Uterus (tissue), 4 donors: ENCODE measurements at places on chromosomes 3 and 15. TPM values are rescaled to one million over a fixed set of nuclear protein-coding genes. Genes with fewer than 3 reads are reported as not detected.

GRCh38 chr3:57061556-57061955 lies 1.1 kb downstream of the SPATA12 start:
- no peaks in the 10 kb centered on the region for H3K27me3 ChIP-seq
- H3K36me3 ChIP-seq, result no peaks in the 10 kb centered on the region
- DNase-seq, result no peak
- H3K4me3 ChIP-seq, result no peak overlapping the region
- H3K4me1 ChIP-seq, result peaks cover 5% of the 10 kb centered on the region

- no peaks in the 10 kb centered on the region for H3K36me3 ChIP-seq
- DNase-seq, result no peak
- no peak overlapping the region for H3K27ac ChIP-seq
- no peaks in the 10 kb centered on the region for H3K4me1 ChIP-seq
- no peaks in the 10 kb centered on the region for H3K27me3 ChIP-seq
These were observed 59.4 kb downstream of the RASGRF1 start for GRCh38 chr15:79031201-79031600.

GRCh38 chr3:176351408-176351807 lies 845.9 kb downstream of the TBL1XR1 start:
- no peak for DNase-seq
- H3K27me3 ChIP-seq, result no peaks in the 10 kb centered on the region

DNA sequence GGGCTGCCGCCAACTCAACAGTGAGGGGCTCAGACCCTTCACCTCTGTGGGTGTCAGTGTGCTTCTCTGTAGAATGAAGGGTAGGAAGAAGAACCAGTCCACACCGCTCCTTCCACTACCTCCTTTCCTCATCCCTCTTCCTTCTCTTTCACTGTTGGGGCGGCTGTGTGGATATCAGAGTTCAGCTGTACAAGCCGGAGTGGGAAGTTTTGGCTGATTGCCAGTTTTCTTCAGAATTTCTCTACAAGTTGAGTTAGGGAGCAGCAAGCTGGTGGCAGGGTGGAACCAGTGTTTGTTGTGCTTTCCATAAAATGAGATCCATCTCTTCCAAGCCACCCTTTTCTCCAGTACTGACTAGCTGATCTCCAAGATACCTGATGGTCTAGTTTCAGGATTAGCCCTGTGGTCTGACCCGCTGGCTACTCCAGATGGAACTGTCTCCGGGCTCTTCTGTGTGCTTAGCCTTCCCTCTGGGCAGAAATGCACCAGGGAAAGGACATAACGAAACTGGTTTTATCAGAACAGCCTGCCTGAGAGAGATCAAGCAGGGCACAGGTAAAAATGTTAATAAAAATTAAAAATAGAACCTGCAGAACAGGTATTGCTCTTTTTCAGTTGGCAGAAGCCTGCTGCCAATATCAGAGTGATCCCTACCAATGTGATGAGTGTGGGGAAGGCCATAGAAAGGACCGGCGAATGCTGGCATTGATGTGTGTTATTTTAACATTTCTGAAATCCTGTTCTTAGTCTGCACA lies 169.9 kb upstream of the TSC22D2 start:
- no peak overlapping the region for H3K4me3 ChIP-seq
- no peaks in the 10 kb centered on the region for H3K27me3 ChIP-seq
- no peaks in the 10 kb centered on the region for H3K36me3 ChIP-seq
- no peaks in the 10 kb centered on the region for H3K4me1 ChIP-seq
- peak overlapping the region; percentile 80 for H3K27ac ChIP-seq

DNA sequence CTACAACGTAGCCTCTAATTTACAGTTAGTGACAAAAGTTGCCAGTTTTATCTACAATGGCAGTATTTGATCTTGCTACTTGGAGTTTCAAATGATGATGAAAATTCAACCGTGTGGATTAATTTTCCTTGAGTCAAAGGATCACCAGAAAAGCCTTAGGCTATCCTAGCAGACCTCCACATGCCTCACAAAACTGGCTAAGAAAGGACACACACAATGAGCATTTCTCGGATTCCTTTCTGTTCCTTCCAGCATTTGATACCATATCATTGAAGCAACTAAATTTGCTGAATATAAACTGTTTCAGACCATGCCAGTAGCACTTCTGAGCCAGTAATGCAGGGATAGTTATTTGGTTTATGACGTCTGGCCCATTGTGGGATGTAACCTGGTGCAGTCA lies 587.4 kb upstream of the MDFIC2 start:
- DNase-seq, result no peak
- H3K36me3 ChIP-seq, result no peaks in the 10 kb centered on the region
- H3K4me3 ChIP-seq, result no peak overlapping the region
- no peaks in the 10 kb centered on the region for H3K4me1 ChIP-seq
- H3K27ac ChIP-seq, result no peak overlapping the region

- H3K36me3 ChIP-seq, result no peaks in the 10 kb centered on the region
- no peak overlapping the region for H3K27ac ChIP-seq
- H3K27me3 ChIP-seq, result no peaks in the 10 kb centered on the region
- H3K4me3 ChIP-seq, result no peak overlapping the region
These were observed 281.4 kb upstream of the SLCO3A1 start for GRCh38 chr15:91572110-91572509.

DNA sequence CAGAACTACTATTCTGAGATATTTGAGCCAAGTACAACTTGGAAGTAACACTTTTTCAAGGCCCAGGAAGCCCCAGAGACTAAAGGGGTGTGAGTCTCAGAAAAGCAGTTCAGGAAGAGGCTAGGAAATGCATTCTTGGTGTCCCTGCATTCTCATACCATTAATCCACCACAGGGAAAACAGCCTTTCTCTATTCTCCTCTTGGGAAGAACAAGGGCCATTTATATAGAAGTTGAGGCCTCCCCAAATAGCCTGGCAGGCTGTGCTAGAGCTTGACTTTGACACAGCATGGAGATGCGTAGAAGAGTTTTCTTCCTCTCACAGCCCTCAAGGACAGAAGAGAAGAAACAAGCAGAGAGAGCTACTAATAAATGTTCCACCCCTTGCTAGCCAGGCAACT lies 5.5 kb upstream of the NR2C2 start:
- no peaks in the 10 kb centered on the region for H3K27me3 ChIP-seq
- no peak overlapping the region for H3K27ac ChIP-seq
- DNase-seq, result no peak
- no peak overlapping the region for H3K4me3 ChIP-seq
- peaks cover 6% of the 10 kb centered on the region for H3K4me1 ChIP-seq

DNA sequence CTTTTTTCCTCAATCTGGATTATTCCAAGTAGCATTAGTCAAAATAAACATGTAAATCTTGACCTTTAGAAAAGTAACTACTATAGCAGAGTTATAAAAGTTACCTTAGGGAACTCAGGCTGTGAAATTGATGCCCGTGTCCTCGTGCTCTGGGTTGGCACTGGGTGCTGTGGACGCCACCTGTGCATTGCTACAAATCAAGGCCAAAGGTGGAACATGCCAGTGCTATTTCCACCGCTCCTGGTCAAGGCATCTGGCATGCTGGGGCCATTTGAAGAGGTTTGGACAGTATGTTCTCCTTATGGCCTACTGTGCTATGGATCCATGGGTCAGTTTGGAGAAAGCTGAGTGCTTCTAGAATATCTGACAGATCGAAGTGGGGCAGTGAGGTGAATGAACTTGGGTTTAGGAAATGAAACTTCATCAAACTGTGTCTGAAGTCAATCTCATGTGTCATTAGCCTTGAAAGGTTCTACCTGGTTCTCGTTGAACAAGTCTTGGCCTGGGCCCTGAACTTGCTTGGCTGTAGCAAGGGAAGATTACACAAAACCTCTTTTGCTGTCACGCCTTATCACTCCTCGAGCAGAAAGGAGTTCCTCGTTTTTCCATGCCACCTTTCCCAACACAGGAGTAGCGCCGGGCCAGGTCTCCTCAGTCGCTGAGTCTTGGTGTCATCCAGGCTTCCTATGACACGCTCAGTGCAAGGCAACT lies 397.6 kb upstream of the RGMA start:
- peak overlapping the region; percentile 62 for H3K27ac ChIP-seq
- no peaks in the 10 kb centered on the region for H3K36me3 ChIP-seq
- no peak overlapping the region for H3K4me3 ChIP-seq
- no peaks in the 10 kb centered on the region for H3K27me3 ChIP-seq
- DNase-seq, result no peak

DNA sequence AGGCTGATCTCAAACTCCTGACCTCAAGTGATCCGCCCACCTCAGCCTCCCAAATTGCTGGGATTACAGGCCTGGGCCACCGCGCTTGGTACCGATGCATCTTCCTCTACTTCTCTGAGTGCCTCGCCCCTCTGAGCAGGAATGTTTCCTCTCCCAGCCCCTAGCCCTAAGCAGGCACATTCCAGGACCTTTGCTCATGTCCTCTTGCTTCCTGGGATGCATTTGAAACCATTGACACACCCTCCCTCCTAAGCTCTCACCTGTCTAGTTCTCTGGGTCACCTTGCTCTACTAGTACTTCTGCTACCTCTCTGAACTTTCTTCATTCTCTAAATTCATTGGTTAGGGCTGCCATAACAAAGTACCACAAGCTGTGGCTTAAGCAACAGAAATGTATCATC lies 17.9 kb upstream of the UACA start:
- no peaks in the 10 kb centered on the region for H3K27me3 ChIP-seq
- no peak overlapping the region for H3K4me3 ChIP-seq
- H3K27ac ChIP-seq, result no peak overlapping the region
- DNase-seq, result no peak

- H3K27ac ChIP-seq, result no peak overlapping the region
- no peak overlapping the region for H3K4me3 ChIP-seq
- no peaks in the 10 kb centered on the region for H3K27me3 ChIP-seq
- H3K36me3 ChIP-seq, result no peaks in the 10 kb centered on the region
- H3K4me1 ChIP-seq, result no peaks in the 10 kb centered on the region
- DNase-seq, result no peak
These were observed 104.3 kb upstream of the EOMES start for GRCh38 chr3:27826448-27826847.

DNA sequence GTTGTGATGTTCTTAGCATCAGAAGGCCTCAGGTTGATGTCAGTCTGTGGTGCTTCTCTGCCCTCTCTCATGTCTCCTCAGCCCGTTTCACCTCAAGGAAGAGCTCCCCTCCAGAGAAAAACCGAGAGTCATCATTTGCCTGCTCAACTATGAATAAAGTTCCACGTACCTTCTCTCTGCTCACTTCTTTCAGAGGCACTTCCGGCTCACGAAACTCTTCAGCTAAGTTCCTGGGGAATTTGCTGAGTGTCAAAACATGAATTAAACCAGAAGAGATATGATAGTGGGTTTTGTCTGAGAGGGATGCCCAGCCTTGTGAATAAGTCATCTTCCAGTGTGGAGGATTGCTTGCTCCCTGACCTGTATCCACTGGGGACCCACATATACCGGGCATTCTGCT lies 37.7 kb downstream of the CCR4 start:
- no peaks in the 10 kb centered on the region for H3K4me1 ChIP-seq
- no peaks in the 10 kb centered on the region for H3K36me3 ChIP-seq
- no peak overlapping the region for H3K27ac ChIP-seq
- no peaks in the 10 kb centered on the region for H3K27me3 ChIP-seq
- H3K4me3 ChIP-seq, result no peak overlapping the region

- no peak for DNase-seq
- no peak overlapping the region for H3K4me3 ChIP-seq
- no peaks in the 10 kb centered on the region for H3K4me1 ChIP-seq
- no peak overlapping the region for H3K27ac ChIP-seq
- no peaks in the 10 kb centered on the region for H3K36me3 ChIP-seq
These were observed 75.9 kb upstream of the TMC3 start for GRCh38 chr15:81449836-81450474.

LRRC2 gene
- 7.9 TPM for total RNA-seq

MCF2L2 gene
- 1.5 TPM for total RNA-seq

CASR gene
- not detected for total RNA-seq

MELTF gene
- total RNA-seq, result 11.4 TPM
